ENCODE measurements at places on chromosomes 5 and 9.

DNA sequence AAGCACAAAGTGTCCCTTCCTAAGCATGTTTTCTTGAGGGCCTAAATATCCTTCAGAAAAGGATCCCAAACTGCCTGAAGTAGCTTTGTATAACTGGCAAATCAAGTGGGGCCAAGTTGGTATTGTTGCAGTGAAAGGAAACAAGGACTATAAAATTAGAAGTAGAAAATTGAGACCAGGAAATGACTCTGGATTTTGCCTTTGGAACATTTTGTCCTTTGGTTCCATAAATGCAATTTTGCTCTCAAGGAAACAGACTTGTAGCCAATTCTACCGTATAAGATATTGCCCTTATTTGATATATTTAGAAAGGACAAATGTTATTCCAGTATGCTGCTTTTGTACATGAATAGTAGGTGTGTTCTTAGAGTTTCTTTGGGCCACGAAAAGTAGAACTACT is 34.4 kb downstream of the RABGAP1 start:
- DNase-seq, result no peak

- DNase-seq, result peak; percentile 77
Measured at GRCh38 chr5:147805030-147805454, 22.5 kb upstream of the JAKMIP2 start.

GRCh38 chr9:108476574-108476973 is 379.2 kb downstream of the ACTL7B start:
- DNase-seq, result no peak

- DNase-seq, result no peak
Measured at GRCh38 chr5:72308853-72309191, 11.2 kb downstream of the MRPS27 start.

- peak; percentile 89 for DNase-seq
Measured at GRCh38 chr5:98771382-98772109, 1.9 kb upstream of the RGMB start.

DNA sequence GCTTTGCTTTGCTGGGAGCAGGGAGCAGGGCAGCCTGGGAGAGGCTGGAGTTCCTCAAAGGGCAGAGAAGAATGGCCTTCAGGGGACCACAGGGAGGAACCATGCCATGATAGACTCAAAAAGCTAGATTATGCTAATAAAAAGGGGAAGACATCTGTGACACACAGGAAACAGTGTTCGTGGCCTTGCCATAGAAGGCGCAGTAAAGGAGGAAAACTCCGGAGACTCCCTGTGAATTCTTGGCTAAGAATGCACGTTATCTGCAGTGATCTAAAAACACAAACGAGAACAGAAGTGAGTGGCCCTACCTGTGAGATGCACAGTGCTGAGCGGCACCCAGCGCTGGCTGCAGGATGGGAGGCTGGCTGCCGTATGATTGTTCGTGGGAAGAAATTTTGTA is 15.9 kb upstream of the LTC4S start:
- DNase-seq, result no peak

All from hematopoietic multipotent progenitor cell treated with erythropoietin and hydrocortisone succinate and interleukin-3 and kit ligand, for 6 days (in vitro differentiated cells).